ENCODE measurements at places on chromosomes 11 and 22.

DNA sequence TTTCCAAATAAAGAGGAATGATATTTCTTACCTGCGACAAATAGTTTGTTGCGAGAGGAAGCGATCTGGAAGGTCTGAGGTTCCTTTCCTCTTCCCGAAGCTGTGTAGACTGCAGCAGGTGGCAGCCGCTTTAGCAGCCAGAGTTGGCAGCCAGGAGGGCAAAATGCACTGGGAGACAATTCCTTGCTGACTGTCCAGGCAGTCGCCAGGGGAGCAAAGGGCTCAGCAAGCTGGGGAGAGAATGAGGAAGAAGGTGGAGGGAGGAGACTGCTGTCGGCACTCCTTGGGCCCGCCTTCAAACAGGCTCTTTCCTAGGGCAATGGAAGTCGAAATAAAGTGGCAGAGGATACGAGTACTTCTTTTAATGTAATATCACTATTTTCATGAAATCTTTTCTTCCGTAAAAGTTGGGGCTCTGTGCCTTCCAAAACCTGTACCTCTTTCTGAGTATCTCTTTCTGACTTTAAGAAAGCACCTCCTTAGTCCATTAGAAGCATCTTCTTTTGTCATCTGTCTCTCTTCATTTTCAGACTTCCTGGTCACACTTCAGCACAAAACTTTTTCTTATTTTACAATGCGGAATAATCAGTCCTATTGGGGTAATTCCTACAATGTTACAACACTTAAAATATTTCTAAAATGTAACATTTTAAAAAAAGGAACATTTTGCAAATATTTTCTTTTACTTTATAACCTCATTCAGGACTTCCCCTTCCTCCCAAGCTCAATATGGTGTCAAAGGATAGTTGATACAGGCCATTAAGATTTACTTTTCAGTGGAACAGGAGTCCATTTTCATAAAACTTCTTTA lies at the start of gene IL18:
Gene IL18 (minus strand): TSS at position 220 of the 811 bp plus-strand sequence. CDS start 9,041 bp downstream, outside the sequence.
- DNase-seq: no peak

GRCh38 chr22:24099666-24100065 lies 81.6 kb upstream of the SUSD2 start:
- DNase-seq: no peak

DNA sequence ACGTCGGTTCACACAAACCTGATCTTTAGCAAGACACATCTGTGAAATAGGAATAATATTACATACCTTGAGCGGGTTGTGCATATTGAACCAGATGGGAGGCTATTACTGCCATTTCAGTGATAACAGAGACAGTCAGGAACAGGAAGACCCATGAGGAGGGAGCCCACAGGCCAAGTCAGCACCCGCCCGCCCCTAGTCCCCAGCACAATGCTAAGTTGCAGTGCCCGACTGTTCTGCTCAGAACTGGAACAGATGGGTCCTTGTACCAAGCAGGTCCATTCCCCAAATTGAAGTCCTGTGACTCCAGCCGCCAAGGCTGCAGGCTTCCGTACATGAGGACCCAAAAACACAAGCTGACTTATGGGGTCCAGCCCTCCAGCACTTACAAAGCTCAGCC lies 9.3 kb downstream of the CXCR5 start:
- DNase-seq: no peak

DNA sequence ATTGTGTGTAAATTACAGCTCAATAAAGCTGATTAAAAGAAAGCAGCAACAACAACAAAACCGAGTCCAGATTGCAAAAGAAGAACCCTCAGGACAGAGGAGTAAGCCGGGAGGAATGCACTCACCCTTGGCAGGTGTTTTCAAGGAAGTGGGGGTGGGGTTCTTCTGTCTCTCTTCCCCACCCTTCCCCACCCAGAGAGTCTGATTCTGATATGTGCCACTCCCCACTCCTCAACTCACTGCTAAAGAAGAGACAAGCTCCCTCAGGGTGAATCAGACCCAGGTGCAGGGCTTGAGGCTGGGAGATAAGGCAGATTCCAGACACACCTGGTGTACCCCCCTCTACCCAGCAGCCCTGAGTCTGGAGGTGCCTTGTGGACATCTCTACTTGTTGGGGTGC lies 38.4 kb upstream of the PHF21A start:
- DNase-seq: no peak

DNA sequence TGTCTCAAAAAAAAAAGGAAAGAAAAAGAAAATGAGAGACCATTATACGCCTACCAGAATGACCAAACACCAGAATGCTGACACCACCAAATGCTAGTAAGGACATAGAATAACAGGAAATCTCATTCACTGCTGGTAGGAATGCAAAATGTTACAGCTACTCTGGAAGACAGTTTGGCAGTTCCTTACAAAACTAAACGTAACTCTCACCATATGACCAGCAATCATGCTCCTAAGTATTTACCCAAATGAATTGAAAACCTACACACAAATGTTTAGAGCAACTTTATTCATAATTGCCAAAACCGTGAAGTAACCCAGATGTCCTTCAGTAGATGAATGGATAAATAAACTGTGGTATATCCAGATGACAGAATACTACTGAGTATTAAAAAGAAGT lies 7.2 kb downstream of the CHKA start:
- DNase-seq: no peak

GRCh38 chr22:40997520-40997919 lies 46.3 kb downstream of the RBX1 start:
- DNase-seq: no peak

DNA sequence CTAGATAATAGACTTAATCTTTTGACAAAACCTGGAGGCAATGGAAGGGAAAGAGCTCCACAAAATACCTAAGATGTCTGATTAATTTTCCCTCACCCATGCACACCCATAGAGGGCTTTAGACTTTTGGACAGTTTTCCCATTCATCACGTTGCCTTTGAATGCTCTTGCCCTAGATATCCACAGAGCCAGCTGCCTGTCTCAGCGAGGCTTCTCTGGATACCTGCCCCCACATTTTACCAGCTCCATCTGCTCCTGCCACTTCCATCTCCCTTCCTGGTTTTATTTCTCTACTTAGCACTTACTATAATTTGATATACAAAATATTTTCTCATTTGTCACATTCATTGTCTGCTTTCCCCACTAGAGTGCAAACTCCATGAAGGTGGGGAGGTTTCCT lies 136.8 kb downstream of the FDX1 start:
- DNase-seq: no peak

GRCh38 chr11:115087791-115088190 lies 409.5 kb downstream of the NXPE2 start:
- no peak for DNase-seq

All from GM18507 (cell line).